ENCODE measurements at places on chromosomes 6 and 20. TPM values are rescaled to one million over a fixed set of nuclear protein-coding genes. Genes with fewer than 3 reads are reported as not detected.

ELOVL2 gene
- polyA plus RNA-seq: 25.3 TPM

DNA sequence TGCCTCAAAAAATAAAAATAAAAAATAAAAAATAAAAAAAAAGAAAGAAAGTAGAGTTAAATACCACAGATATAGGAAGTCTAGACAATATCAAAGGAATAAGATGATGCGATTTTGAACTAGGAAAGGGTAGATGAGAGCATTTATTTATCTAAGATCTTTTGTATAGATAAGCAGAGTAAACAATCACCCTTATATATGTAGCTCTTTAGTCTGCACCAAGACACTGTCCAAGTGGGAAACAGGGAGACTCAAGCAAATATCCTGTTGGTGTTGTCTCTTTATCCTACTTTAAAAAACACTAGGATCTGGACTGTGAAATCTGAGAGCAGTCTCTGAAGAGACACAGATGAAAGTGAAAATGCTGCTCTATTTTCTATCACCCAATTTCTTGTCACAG lies 587.0 kb upstream of the FLRT3 start:
- DNase-seq: no peak

DNA sequence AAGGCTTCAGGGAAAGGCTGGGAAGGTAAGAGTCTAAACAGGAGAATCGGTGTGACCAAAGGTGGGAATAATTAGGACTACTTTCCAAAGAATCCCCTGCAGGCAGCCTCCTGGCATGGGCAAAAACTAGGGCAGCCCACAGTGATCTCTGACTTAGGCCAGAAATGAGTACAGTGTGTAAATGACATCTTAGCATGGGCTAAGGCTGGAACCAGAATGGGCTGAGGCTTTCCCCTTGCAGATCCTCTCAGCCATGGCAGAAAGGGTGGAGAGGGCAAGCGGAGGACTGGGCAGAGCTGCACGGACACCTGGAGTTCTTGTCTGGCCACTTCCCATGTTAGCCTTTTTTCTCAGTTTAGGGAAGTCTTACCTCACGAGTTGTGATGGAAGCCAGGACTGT lies 69.9 kb upstream of the FOXQ1 start:
- DNase-seq: no peak

DNA sequence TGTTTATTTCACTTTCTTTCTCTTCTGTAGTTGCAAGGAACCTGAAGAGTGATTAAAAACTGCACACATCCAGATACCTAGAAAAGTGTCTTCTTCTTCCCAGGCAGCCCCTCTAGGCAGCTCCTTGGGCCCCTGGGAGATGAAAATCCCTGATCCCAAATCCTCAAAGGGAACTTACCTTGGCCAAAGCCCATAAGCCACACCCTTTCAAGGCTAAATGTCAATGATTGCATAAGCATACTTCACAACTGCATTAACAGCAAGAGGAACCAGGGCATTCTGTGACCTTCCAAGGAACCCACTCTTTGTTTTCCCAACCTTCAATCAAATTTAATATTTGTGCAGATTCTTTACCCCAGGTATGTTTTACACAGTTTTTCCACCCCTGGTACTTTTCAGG lies 4.4 kb upstream of the HMGN3 start:
- no peak for DNase-seq

DNA sequence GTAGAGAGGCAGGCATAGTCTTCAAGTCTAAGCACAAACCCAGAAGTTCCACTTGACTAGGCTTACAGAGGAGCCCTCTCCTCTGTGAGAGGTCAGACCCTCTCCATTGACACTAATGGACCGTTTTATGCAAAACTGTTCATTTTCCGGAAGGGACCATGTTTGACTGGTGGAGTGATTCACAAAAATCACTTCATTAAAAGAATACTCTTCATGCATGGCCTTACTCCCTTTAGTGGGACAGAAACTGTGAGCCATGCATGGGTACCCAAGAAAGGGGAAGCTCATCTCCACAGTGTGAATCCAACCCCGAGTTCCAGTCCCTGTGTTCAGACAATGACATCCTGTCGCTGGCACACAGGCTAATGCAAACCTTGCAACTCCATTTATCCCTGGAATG lies 63.2 kb downstream of the OLIG3 start:
- no peak for DNase-seq

GRCh38 chr20:7841971-7842310 lies 98.3 kb downstream of the HAO1 start:
- no peak for DNase-seq

- DNase-seq: no peak
Measured at GRCh38 chr6:144335914-144336313, 50.8 kb downstream of the UTRN start.

DNA sequence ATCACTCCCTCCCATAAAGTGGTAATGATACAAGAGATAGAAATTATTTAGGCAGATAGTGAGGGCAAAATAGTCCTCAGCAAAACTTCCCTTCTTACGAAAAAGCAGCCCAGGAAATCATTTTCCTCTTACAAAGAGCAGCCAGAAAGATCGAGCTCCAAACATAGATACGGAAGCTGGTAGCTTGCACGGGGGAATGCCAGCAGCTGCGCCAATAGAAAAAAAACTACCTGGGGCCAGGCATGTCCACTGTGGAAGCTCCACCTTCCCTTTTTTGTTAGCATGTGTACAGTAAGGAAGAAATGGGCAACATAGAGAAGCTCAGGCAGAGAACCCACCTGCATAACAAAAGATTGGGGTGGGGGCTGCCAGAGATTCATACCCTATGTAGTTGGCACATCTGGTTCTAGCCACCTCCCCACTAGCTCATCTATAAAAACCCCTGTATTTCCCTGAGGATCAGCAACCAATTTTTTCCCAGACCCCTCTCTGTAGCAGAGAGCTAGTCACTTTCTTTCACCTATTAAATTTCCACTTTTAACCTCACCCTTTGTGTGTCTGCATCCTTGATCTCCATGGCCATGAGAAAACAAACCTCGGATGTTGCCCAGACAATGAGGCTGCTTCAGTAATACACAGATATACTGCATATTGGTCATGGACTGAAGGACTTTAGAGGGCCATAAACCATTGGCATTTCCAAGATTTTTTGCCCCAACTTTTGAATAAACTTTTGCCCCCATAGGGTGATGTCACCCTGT lies 52.1 kb downstream of the SOD2 start:
- DNase-seq: no peak
